Ovary (tissue), 10 donors: ENCODE measurements at places on chromosomes 12 and 14. TPM values are rescaled to one million over a fixed set of nuclear protein-coding genes. Genes with fewer than 3 reads are reported as not detected.

GRCh38 chr12:116804051-116804450 is 65.9 kb downstream of the RNFT2 start:
- no peak overlapping the region for H3K4me3 ChIP-seq
- H3K4me1 ChIP-seq: no peaks in the 10 kb centered on the region
- no peak for DNase-seq
- no peak overlapping the region for H3K27ac ChIP-seq
- no peaks in the 10 kb centered on the region for H3K36me3 ChIP-seq

DNA sequence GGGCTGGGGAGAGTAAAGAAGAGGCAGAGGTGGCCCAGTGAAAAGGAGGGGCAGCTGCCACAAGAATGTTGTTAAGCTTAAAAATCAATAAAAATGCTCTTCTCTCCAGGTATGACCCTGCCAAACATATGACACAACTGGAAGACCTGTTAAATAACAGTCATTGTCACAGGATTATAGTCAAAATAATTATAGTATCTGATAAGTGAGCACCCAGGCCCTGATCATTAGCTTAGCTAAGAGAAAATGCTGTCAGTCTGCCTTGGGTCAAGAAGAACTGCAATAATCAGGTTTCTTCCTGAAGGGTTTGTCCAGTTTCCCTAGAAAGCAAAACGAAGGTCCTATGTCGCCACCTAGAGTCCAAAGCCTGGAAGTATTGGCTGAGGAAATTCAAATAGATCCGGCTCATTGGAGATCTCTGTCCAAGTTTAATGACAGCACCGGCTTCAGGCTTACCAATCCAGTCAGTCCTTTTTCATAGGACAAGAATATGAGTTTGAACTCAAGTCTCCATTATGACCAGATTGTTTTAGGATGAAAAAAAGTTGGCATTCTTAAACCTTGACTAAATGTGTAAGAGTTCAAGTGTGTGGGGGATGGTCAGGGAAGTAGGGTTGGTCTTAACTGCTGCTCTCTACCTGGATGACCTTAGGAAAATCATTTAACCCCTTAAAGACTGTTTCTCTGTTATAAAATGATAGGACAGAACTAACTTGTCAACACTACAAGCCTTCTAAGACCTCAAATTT is 22.5 kb upstream of the NKX2-8 start:
- no peaks in the 10 kb centered on the region for H3K36me3 ChIP-seq
- H3K4me1 ChIP-seq: no peaks in the 10 kb centered on the region
- no peak overlapping the region for H3K4me3 ChIP-seq
- no peaks in the 10 kb centered on the region for H3K27me3 ChIP-seq
- DNase-seq: no peak

DNA sequence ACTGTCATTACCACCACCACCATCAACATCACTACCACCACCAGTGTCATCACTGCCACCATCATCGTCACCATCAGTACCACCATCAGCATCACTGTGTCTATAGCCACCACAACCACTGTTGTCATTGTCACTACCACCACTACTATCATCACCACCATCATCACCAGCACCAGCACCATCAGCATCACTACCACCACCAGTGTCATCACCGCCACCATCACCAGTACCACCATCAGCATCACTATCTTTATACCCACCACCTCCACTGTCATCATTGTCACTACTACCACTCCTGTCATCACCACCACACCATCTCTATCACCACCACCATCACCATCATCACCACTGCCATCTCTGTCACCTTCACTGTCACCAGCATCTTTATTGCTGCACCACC is 60.6 kb downstream of the BEGAIN start:
- no peaks in the 10 kb centered on the region for H3K4me1 ChIP-seq
- no peak for DNase-seq
- H3K4me3 ChIP-seq: no peak overlapping the region
- H3K27ac ChIP-seq: no peak overlapping the region
- H3K36me3 ChIP-seq: no peaks in the 10 kb centered on the region

- no peak overlapping the region for H3K27ac ChIP-seq
- no peak for DNase-seq
- no peaks in the 10 kb centered on the region for H3K27me3 ChIP-seq
- peaks cover 4% of the 10 kb centered on the region for H3K4me1 ChIP-seq
- no peak overlapping the region for H3K4me3 ChIP-seq
Observed at GRCh38 chr12:11545484-11546330, 103.8 kb upstream of the ETV6 start.

DNA sequence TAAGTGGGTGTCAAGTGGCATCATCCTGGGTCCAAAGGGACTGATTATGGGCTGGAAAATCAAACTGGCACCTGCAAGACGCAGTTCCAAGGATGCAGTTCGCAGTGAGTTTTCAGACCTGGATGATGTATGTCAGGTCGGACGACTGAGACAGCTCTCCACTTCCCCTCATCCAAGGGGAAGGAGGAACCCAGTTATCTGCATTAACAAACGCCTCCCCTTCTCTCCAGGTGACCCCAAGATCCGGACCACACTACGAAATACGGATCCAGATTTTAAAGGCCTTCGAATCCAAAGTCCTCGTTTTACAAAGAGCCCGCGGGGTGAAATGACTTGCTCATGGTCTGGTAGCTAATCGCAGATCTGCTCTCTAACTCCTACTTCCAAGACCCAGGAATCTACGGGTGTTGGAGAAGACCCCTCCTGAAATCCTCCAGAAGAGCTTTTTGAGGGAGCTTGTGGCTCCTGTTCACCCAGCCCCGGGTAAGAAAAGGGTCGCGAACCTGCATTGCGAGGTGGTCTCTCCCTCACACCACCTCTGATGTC is 460 bp upstream of the SYNE2 start:
- no peaks in the 10 kb centered on the region for H3K36me3 ChIP-seq
- H3K27me3 ChIP-seq: no peaks in the 10 kb centered on the region
- H3K27ac ChIP-seq: peak overlapping the region; percentile 75
- H3K4me3 ChIP-seq: peak overlapping the region; percentile 93
- DNase-seq: no peak

- H3K36me3 ChIP-seq: no peaks in the 10 kb centered on the region
- H3K4me3 ChIP-seq: peak overlapping the region; percentile 54
- peaks cover 13% of the 10 kb centered on the region for H3K4me1 ChIP-seq
- no peaks in the 10 kb centered on the region for H3K27me3 ChIP-seq
- H3K27ac ChIP-seq: peak overlapping the region; percentile 68
Observed at GRCh38 chr12:111767362-111768158, 827 bp downstream of the ALDH2 start.

DNA sequence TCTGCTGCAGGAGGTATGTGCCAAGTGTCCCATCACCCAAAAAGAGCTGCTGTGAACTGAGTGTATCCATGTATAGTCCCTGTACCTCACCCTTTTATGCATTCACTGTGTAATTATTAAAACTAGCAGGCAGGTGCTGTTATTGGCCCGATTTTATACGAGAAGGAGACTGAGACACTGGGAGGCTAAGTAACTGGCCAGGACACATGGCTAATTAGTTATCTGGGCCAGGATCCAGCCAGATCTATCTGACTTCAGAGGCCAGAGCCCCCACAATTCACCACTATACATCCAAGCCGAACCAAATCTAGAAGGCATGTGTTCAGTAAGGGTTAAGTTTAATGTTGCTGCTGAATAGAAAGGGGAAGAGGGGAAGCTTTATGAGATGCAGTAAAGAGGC is 73.4 kb downstream of the FRMD6 start:
- no peaks in the 10 kb centered on the region for H3K4me1 ChIP-seq
- no peak overlapping the region for H3K4me3 ChIP-seq
- no peaks in the 10 kb centered on the region for H3K36me3 ChIP-seq
- DNase-seq: no peak
- no peak overlapping the region for H3K27ac ChIP-seq
- no peaks in the 10 kb centered on the region for H3K27me3 ChIP-seq

GRCh38 chr12:50082644-50083043 is 2.5 kb upstream of the SMARCD1 start:
- no peaks in the 10 kb centered on the region for H3K27me3 ChIP-seq
- H3K27ac ChIP-seq: no peak overlapping the region
- H3K36me3 ChIP-seq: no peaks in the 10 kb centered on the region
- no peak overlapping the region for H3K4me3 ChIP-seq
- DNase-seq: peak; percentile 31
- H3K4me1 ChIP-seq: peaks cover 2% of the 10 kb centered on the region

DNA sequence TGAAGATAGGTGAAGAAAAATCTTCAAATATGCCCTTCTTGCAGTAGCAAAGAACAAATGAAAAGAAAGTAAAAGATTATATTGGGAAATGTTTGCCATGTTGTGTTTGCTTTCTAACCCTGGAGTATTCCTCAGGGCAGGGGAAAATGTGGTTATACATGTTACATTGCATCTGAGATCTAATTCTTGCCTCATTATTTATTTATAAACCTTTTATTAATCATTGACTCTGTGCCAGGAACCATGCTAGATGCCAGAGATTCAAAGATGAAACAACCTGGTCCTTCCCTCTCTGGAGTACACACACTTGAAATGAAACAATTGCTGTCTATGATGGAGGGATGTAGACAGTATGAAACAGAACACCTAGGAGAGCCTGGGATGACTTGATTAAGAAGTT is 128.1 kb upstream of the HMGA2 start:
- no peaks in the 10 kb centered on the region for H3K36me3 ChIP-seq
- no peak overlapping the region for H3K4me3 ChIP-seq
- H3K27me3 ChIP-seq: no peaks in the 10 kb centered on the region
- DNase-seq: no peak
- H3K4me1 ChIP-seq: no peaks in the 10 kb centered on the region

GRCh38 chr14:60242429-60242828 is 6.6 kb upstream of the PPM1A start:
- no peak overlapping the region for H3K4me3 ChIP-seq
- no peaks in the 10 kb centered on the region for H3K4me1 ChIP-seq
- no peaks in the 10 kb centered on the region for H3K36me3 ChIP-seq
- H3K27me3 ChIP-seq: no peaks in the 10 kb centered on the region
- DNase-seq: no peak

- no peaks in the 10 kb centered on the region for H3K27me3 ChIP-seq
- H3K27ac ChIP-seq: no peak overlapping the region
- H3K4me1 ChIP-seq: peaks cover 5% of the 10 kb centered on the region
- H3K4me3 ChIP-seq: peak overlapping the region; percentile 43
- H3K36me3 ChIP-seq: no peaks in the 10 kb centered on the region
Observed at GRCh38 chr12:26226629-26227360, 31.4 kb downstream of the SSPN start.

DNA sequence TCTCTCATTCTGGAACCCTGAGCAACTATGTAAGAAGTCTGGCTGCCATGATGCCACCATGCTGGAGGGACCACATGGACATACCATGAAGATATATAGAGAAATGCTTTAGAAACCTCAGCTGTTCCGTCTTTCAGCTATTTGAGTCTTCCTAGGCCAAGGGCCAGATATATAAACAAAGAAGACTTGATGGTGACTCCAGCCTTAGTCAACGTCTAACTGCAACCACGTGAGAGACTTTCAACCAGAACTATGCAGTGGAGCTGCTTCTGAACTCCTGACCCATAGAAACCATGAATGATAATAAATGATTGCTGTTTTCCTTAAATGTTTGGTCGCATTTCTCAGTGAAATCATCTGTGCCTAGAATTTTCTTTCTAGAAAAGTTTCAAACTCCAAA is 20.0 kb upstream of the KITLG start:
- no peak overlapping the region for H3K4me3 ChIP-seq
- no peaks in the 10 kb centered on the region for H3K4me1 ChIP-seq
- H3K36me3 ChIP-seq: no peaks in the 10 kb centered on the region

DNA sequence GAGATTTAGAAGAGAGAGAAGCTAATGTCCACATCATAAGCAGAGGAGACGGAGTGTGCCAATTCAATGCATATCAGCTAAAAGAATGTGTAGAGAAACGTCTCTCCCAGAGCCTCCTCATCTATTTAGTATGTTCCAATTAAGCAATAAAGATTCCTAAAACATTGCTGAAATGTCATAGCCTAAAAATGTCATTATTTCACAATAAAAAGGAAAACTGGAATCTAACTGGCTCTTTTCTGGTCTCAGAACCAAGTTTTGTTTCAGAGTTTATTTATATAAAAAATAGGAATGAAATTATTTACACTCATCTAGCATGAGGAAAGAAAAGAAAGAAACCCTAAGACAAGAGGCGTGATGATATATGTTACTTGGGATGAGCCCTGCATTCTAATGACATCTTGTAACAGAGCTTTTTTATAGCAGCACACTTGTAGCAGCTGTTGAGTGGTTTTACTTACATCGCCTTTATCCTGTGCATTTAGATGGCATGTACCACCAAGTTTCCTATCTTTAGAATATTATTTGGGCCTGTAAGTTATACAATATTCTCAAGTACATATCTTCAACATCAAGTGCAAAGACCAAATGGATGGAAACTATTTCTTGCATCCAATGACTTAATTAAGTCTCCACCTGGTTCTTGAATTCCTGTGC is 266.3 kb upstream of the PRKD1 start:
- H3K36me3 ChIP-seq: no peaks in the 10 kb centered on the region
- no peak overlapping the region for H3K4me3 ChIP-seq

DNA sequence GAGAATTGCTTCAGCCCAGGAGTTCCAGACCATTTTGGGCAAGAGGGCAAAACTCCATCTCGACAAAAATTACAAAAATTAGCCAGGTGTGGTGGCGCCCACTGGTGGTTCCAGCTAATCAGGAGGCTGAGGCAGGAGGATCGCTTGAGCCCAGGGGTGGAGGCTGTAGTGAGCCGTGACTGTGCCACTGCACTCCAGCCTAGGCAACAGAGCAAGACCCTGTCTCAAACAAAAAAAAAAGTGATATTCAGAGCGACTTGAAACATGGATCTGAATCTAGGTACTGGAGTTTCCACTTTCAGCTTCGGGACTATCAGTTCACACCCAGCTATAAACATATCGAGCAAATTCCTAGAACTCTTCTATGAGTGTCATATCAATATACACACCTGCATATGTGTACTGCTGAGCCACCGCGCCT is 16.3 kb upstream of the RNF34 start:
- no peak overlapping the region for H3K4me3 ChIP-seq
- H3K36me3 ChIP-seq: no peaks in the 10 kb centered on the region
- H3K27ac ChIP-seq: no peak overlapping the region
- H3K4me1 ChIP-seq: no peaks in the 10 kb centered on the region

DNA sequence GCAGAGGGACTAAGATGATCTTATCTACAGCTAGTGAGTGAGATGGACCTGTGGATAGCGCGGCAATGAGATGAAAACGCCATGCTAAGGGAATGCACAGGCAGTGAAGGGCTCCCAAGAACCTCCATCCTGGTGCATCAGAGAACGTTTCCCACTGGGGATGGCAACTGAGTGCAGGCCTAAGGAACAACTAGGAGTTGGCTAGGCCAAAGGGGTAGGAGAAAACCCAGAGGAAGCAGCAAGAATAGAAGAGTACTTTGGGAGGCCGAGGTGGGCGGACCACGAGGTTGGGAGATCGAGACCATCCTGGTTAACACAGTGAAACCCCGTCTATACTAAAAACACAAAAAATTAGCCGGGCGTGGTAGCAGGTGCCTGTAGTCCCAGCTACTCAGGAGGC is 24.6 kb upstream of the BATF start:
- H3K27ac ChIP-seq: no peak overlapping the region
- H3K4me1 ChIP-seq: no peaks in the 10 kb centered on the region
- H3K36me3 ChIP-seq: no peaks in the 10 kb centered on the region
- H3K27me3 ChIP-seq: no peaks in the 10 kb centered on the region
- H3K4me3 ChIP-seq: no peak overlapping the region
- DNase-seq: no peak

Gene PRIMA1
- total RNA-seq: 2.3 TPM

Gene PLEKHA5
- 45.7 TPM for total RNA-seq

Gene TTC7B
- 39.5 TPM for total RNA-seq

Gene RD3L
- total RNA-seq: not detected

Gene TBC1D30
- 1.6 TPM for total RNA-seq

Gene INSM2
- not detected for total RNA-seq

Gene NPFF
- total RNA-seq: not detected

Gene SLC39A9
- 46.6 TPM for total RNA-seq

Gene ADAM21
- not detected for total RNA-seq
